ENCODE measurements at places on chromosomes 2 and 18.
A peak's percentile ranks its signal among the peaks of the same experiment; 100 is the strongest.

- no peak for DNase-seq
Measured at GRCh38 chr2:105977807-105978206, 216.3 kb downstream of the UXS1 start.

GRCh38 chr2:45707006-45707405 is 55.5 kb downstream of the PRKCE start:
- no peak for DNase-seq

DNA sequence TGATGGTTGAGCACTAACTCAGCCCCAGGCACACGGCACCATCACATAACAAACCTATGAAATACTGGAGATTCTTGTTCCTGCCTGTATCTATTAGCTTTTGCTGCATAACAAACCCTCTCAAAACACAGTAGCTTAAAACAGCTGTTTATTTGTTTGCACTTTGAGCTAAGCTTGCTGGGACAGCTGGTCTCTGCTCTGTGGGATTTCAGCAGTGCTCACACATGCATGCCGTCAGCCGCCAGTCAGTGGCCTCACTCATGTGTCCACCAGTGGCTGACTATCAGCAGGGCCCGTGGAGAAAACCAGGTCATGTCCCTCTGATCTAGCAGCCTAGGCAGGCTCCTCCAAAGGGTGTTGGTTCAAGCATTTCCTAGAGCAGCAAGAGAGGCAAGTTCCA is 52.8 kb upstream of the RAB12 start:
- no peak for DNase-seq

- peak; percentile 54 for DNase-seq
Measured at GRCh38 chr2:183070942-183071844, 7.4 kb upstream of the DUSP19 start.

DNA sequence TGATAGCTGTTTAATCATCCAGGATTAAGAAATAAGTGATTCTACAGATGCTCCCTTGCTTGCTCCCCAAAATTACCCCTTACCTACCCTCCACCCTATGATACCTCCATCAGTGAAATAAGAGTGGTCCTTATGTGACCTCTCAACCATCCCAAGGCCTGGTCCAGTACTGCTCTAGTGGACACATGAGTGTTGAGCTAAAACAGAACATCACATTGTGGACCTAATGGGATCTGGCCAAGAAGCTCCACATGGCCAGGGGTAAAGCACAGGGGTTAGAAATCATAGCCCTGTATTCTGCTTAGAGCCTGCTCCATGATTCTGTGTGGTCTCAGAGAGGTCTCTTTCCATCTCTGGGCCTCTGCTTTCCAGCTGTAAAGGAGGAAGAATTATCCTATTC is 355.6 kb downstream of the TNS1 start:
- DNase-seq = no peak

DNA sequence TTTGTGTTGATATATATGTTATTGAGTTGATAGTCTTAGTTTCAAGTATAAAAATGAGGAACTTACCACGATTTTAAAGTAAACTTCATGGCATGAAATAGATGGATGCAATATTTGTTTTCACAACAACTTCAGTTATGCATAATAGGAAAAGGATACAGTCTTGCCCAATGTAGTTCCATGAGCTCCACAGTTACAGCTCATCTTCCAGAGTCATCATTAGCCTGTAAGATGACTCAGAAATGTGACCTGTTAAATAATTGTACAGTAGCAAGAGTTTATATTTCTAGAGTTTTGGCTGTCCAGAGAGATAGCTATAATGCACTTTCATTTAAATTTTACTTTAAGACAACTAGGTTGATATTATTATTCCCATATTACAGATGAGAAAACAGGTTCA is 80.9 kb upstream of the ARHGAP28 start:
- DNase-seq = no peak

All from left ventricle myocardium superior (tissue), 1 donor.